Stimulated activated CD4-positive, alpha-beta T cell treated with anti-CD3 and anti-CD28 coated beads, TNF-alpha, amount 100 ng/mL, for 1 hour (primary cell): ENCODE measurements at places on chromosomes 5 and 9.

GRCh38 chr5:98795243-98795642 is 21.8 kb downstream of the RGMB start:
- DNase-seq, result no peak

DNA sequence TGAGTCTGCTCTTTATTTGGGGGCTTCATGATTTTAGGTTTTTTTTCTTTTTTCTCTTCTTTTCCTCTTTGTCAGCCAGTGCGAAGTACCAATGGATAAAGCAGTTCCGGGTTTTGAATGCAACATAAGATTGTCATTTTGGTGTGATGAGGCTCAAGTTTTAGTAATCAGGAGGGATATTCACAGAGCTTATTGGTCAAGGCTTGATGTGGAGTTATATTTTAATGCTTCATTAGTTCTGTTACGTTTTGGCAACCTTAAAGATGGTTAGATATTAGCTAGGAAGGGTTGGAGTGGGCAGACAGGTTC is 1.4 kb downstream of the PIK3R1 start:
- no peak for DNase-seq

DNA sequence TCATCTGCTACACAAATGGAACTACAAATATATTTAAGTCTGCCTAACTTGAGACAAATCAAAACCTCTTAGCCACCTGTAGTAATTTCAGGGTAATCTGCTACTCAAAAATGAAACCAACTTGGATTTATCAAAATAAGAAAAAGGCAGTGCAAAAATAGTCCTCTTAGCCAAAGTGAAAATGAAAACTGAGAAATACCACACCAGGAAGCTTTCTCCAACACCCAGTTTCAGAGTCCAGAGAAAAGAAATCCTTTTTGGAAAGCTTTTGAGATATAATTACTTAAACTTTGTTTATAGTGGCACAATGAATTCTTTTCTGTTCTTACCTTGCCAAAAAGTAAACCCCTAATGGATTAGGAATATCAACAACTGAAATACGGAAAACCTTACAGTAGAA is 990.4 kb downstream of the EFNA5 start:
- DNase-seq, result no peak

- no peak for DNase-seq
Measured at GRCh38 chr5:139631520-139632165, 16.5 kb upstream of the CXXC5 start.

DNA sequence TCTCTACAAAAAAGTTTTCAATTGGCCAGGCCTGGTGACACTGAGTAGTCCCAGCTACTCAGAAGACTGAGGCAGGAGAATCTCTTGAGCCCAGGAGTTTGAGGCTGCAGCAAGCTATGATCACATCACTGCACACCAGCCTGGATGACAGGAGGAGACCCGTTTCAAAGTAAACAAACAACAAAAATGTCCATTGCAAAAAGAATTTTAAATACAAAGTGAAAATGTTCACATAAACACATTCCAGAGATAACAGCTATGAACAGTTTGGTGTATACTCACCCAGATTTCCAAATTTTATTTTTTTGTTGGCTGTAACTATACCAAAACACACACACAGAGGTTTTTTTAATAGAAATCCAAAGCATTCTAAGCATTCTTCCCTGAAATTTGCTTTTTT is 39.8 kb downstream of the ADRA1B start:
- DNase-seq, result no peak

- DNase-seq, result no peak
Measured at GRCh38 chr9:131545003-131545785, at the start of gene PRRT1B. Gene PRRT1B, plus strand, starts transcription at chr9:131545523. Its CDS starts 93 bp downstream, at chr9:131545616.

GRCh38 chr5:88683506-88684135 is 199.4 kb downstream of the MEF2C start:
- DNase-seq, result no peak

DNA sequence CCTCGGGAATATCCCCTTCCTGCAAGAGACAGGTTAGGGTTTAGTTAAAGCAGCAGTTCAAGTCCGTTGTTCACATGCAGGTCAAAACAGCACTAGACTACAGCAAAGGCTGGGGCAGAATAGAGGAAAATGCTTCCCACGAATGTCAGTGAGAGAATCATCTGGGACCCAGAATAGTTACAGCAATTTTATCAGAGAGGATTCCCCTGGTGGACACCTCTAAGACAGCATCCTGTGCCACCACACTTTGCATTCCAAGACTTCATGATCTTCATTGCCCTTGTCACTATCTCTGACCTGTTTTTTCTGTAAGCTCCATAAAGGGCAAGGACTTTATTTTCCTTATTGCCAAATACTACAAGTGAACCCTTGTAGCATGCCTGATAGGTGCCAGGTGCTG is 12.9 kb downstream of the GRXCR2 start:
- no peak for DNase-seq

DNA sequence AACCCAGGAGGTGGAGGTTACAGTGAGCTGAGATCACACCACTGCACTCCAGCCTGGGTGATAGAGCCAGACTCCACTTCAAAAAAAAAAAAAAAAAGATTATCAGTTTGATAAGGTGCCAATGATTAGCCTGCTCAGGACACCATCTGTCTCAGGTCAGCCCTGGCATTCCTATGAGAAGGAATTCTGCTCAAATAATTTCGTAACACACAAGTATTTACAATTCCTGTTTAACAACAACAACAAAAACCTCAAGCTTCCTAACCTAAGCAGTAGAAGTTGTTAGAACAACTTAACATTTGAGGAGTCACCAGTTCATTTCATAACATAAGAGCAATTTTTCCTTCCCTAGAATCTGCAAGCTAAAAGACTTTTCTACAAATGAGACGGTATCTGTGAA is 85.0 kb downstream of the LHFPL2 start:
- DNase-seq, result no peak

GRCh38 chr5:89351222-89351621 is 468.2 kb upstream of the MEF2C start:
- no peak for DNase-seq

DNA sequence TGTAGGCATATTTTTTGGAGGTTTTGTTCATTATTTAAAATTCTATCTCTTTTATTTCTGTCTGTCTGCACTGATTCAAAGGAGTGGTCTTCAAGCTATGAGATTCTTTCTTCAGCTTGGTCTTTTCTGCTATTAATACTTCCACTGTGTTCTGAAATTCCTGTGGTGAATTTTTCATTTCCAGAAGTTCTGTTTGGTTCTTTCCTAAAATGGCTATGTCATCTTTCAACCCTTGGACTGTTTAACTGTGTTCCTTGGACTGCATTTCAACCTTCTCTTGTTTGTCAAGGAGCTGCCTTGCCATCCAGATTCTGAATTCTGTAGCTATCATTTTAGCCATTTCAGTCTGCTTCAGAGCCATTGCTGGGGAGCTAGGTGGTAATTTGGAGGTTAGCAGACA is 76.3 kb downstream of the CERT1 start:
- DNase-seq, result no peak

DNA sequence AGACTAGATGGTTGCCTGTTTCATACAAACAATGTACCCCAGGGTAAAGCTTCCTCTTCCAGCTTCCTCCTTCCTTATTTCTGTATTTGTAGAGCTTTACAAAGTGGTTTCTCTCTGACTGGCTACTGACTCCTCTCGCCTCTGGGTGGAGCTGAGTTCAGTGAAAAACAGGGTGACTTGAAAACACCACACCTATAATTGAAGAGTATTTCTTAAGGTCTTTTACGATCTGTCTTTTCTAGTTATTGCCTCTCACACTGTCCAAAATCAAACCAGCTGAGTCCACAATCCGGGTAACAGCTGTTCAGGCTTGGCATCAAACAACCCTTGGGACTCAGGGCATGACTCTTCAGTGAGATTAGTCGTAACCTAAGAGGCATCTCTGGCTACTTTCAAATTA is 200.4 kb downstream of the ARRDC3 start:
- no peak for DNase-seq

- no peak for DNase-seq
Measured at GRCh38 chr5:134151723-134152122, 25.0 kb downstream of the SKP1 start.

- DNase-seq, result no peak
Measured at GRCh38 chr9:19156026-19156474, 28.8 kb upstream of the PLIN2 start.

DNA sequence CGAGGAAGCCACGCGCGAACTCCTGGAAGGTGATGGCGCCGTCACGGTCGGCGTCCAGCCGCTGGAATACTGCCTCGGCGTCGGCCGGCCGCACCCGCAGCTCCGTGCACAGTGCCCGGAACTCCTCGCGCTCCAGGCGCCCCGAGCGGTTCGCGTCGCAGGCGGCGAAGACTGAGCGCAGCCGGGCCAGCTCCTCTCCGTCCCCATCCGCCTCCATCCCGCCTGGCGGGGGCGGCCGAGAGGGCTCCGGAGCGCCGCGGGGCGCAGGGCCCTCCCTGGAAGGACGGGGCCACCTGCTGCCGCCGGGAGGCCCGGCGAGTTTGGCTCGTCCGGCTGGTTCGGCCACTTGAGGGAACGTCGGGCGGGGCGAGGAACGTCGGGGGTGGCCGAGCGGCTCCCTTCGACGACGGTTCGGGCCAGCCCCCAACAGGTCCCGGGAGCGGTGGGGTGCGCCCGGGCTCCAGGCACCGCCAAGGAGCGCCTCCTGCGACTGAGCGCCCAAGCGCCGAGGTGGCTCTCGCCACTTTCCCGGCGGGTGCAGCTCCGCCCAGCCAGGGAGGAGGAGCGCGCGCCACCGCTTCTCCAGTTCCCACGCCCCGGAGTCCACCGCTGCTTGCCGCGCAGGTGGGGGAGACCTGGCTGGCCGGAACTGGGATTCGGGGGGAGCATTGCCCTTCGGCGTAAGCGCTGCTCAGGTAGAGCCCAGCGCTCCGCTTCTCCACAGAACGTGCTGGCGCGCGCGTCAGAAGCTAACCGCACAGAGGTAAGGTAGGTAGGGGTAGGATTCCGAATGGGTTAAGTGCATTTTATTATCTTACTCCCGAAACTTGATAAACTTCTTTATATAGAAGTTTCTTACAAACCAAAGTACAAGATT is at the start of gene RASEF:
Gene RASEF, minus strand, starts transcription at position 492 of the 877 bp plus-strand sequence. Its CDS starts 275 bp downstream, at position 217.
- no peak for DNase-seq

DNA sequence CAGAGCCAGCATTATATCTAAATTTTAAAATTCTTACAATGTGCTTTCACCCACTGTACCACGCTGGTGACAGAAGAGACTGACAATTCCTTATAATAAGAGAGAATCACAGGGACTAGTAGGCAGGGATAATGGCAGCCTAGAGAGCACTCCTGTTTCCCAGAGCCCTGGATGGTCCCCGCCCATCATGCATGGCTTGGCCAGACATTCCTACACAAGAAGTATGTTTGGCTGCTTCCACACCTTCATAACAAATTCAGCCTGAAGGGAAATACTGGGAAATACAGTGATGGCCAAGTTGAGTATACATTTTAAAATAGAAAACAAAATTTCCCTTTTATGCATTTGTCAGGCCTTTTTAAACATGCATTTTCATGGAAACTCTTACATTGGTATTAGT is 193.5 kb upstream of the ELL2 start:
- DNase-seq, result no peak

DNA sequence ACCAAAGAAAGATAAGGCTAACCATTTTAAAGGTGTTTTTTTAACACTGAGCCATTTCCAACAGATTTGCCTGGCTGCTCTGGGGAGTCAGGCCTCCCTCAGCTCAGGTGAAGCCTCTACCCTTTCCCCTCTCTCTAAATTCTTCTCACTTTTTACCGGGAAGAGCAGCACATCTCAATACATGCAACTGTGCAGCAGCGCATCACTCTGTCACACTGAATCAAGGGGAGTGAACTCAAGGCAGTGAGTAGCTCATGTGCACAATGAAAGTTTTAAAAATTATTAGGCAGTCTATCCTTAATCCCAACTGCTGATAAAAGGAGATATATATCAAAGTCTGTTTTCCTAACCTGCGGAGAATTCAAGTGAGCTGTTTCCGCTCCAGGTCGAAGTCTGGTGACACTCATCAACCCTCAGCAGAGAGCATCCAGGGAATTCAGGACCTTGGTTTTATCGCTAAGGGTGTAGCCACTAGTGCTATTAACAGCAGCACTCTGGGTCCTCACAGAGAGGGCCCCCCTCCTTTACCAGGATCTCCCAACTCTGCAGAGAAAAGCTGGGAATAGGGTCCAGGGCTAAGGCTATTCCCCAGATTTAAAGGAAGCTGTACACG is 1.0 kb downstream of the CEMIP2 start:
- no peak for DNase-seq

- DNase-seq, result no peak
Measured at GRCh38 chr5:120258123-120258522, 206.0 kb upstream of the PRR16 start.

DNA sequence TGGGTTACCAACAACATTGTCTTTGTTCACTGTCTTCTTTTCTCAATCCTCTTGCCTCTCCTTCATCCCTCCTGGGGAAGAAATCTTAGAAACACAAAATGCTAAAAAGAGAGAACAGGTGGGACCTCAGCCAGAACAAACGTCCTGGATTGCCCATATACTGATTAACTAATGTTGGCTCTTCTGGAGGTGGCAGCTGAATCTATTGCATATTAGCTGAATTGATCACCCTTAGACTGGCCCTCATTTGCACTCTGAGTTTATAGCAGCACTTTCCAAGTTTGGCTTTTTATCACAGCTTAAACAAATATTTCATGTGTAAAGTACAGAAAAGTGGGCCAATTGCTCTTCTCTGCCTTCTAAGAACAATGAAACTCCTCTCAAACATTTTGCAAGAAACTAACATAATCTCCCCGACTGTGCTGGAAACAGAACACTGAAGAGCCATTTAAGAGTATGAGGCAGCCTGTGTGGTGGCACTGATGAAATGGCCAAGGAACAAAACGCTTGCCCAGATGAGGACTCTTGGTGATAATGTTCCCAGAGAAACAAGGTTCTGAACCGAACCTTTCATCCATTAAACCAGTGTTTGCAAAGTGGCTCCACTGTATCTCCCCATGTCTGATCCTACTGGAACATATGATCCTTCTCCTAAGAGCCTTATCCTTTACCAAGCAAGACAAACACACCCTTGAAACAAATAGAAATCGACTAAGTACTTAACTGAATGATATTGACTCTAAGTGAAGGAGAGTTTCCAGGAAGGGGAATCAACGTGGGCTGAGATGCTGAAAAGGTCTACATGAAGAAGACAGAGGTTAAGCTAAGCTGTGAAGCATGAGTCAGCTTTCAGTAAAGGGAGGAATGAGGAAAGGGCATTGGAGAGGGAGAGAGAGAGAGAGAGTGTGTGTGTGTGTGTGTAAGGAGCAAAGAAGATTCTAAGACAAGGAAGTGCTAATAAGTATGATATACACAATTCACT is 83.2 kb upstream of the LIFR start:
- no peak for DNase-seq

DNA sequence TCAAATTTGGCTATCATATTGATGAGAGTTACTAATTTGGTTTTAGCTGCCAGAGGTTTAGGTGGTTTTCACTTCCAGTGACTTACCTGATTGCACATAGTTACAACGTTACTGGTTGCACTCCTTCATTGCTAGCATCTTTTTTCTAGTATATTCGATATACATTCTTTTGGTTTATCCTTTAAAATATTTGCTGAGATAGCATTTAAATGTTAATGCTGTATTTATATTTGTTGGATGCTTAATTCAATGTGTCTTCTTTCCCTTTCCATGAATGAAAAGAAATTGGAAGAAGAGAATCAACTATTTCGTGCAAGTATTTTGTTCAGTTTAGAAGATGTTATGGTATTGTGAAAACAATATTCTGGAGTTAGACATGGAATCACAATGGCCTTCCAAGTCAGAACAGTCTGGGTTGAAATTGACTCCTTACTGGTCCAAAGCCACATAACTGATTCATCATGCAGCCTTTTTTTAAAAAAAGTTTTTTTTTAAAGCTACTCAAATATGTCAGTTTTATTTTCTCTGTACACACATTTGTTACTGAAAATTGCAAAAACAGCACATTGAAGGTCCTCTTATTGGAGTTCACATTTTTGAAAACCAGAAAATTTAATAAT is 2.2 kb downstream of the SPIN1 start:
- no peak for DNase-seq

- DNase-seq, result no peak
Measured at GRCh38 chr5:105392710-105393149, 1830.1 kb upstream of the NUDT12 start.
